ENCODE measurements at places on chromosomes 7 and 10. TPM values are rescaled to one million over a fixed set of nuclear protein-coding genes. Genes with fewer than 3 reads are reported as not detected.

The LRGUK gene
- total RNA-seq, result 1.9 TPM

The AASS gene
- not detected for total RNA-seq

DNA sequence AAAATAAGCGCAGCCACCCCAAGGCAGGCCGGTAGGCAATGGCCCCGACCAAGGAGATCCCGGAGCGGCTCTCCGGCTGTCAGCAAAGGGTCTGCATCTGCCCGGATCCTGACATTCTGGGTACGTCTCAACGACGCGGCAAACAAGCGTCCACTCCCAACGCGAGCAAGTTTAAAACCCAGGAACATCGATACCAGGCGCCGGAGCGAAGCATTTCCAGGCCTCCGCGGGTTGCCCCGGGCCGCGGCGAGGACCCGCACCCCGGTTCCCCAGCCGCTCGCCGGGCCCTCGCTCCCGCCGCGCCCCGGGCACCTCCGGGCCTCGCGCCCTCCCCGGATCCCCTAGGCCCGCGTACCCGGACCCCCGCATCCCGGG lies 453 bp downstream of the URGCP start:
- DNase-seq, result peak; percentile 76

- DNase-seq, result no peak
These were observed 7.8 kb downstream of the NPS start for GRCh38 chr10:127556916-127557315.

The HYAL4 gene
- not detected for total RNA-seq

DNA sequence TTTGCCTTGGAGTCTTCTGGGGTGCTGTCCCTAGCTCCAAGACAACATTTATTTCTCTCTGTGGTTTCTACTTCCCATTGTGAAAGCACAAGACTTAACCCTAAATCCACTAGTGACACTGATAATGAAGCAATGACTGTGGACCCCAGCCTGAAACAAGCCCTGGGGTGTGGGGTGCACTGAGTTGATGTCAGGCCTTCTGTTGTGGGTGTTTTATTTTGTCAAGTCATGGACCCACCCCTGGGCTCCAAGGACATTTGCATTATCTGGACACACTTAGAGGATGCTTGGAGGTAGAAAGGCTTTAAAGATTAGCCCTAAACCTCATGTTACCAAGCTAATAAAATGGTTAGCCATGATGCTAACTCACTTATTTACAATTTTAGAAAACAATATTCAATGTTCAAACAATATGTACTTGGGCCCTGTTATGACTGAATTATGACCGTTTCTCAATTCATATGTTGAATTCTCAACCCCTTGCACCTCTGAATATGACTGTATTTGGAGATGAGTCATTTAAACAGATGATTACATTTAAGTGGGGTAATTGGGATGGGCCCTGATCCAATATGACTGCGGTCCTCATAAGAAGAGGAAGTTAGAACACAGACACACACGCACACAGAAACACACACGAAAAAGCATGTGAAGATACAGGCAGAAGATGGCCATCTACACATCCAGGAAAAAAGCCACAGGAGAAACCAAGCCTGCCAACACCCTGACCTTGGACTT lies 137.2 kb upstream of the IGFBP3 start:
- no peak for DNase-seq

DNA sequence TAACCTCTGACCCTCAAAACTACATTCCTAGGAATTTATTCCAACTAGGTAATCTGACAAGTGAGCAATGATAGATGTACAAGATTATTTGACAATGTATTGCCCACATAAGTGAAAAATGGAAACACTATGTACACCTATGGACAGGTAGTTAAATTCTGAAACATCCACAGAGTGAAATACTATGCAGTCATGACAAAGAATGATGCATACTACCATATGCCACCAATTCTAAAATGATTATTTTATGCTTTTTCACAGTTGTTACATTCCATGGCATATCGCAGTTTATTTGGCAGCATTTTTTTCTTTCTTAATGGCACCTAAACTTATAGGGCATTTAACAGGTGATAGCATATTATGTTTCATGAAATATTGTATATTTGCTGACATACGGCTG lies 20.1 kb upstream of the TNPO3 start:
- no peak for DNase-seq

The UNCX gene
- total RNA-seq, result not detected

DNA sequence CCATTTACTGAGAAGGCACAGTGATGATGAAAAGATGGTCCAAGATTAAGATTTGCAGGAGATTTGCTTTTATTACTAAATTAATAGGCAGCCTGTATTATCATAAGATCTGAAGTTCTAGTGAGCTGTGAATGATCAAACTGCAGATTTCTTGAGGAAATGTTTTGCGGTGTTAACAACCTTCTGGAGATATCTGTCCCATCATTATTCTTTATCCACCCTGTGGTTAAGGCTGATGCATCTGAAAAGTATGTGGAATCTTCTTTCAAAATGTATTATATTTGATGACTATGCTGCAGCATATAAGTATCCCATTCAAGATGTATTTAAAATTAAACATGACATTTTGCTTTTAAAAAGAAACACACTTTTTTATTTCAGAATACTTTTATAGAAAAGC lies 150.3 kb downstream of the POLR1F start:
- no peak for DNase-seq

DNA sequence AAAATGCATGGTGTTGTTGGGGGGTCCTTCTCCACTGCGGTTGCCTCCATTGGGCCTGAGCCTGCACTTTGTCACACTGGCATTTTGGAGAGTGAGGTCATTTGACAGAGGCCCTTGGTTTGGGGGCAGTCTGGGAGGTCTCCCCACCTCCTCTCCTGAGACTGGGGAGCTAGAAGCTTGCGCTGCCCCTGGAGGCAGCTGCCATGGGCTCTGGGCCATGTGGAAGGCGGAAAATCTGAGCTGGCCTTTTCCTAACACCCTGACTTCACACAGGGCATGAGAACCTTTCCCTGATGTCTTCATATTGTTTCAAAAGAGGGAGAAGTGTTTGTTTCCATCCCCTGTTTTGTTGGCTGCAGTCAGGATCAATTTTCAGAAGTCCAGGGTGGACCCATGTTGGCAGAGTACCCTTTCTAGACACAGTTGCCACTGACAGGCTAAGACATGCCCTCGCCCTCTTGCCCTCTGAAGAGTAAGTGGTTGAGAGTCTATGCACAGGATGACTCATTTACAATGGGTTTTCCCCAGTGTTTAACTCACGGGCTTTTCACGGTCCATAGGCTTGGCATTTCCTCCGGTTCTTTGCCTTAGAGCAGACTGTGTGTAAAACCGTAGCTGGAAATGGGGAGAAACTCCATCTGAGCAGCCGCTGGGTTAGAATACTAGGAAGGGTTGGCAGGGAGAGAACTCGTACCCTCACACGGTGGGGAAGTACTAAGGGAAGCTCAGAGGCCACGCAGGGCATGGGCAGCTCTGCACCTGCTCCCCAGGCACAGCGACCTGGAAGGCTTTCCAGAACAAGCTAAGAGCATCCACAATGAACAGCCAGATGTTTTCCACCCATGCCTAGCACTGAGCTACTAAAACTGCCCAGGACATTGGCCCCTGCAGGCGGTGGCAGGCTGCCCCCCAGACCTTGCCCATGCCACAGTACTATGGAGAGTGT lies 655.0 kb downstream of the SDK1 start:
- DNase-seq, result no peak

- DNase-seq, result no peak
These were observed 144.9 kb downstream of the EGFR start for GRCh38 chr7:55163733-55164132.
